ENCODE measurements at places on chromosomes 3 and 15. TPM values are rescaled to one million over a fixed set of nuclear protein-coding genes. Genes with fewer than 3 reads are reported as not detected.

The CNTN4 gene
- not detected for total RNA-seq

The LCTL gene
- not detected for total RNA-seq

The SQOR gene
- total RNA-seq, result 92.6 TPM

The SLC51A gene
- not detected for total RNA-seq

The SPRED1 gene
- total RNA-seq, result 0.07 TPM

The SCAANT1 gene
- not detected for total RNA-seq
